ENCODE measurements at places on chromosomes 5 and 9. TPM values are rescaled to one million over a fixed set of nuclear protein-coding genes. Genes with fewer than 3 reads are reported as not detected.

The PCDHGC5 gene
- 0.89 TPM for total RNA-seq

The DOCK8 gene
- 13.5 TPM for total RNA-seq

The RORB gene
- total RNA-seq = 0.66 TPM

The ADRB2 gene
- total RNA-seq = 3.1 TPM

The TAF11L13 gene
- total RNA-seq = not detected

DNA sequence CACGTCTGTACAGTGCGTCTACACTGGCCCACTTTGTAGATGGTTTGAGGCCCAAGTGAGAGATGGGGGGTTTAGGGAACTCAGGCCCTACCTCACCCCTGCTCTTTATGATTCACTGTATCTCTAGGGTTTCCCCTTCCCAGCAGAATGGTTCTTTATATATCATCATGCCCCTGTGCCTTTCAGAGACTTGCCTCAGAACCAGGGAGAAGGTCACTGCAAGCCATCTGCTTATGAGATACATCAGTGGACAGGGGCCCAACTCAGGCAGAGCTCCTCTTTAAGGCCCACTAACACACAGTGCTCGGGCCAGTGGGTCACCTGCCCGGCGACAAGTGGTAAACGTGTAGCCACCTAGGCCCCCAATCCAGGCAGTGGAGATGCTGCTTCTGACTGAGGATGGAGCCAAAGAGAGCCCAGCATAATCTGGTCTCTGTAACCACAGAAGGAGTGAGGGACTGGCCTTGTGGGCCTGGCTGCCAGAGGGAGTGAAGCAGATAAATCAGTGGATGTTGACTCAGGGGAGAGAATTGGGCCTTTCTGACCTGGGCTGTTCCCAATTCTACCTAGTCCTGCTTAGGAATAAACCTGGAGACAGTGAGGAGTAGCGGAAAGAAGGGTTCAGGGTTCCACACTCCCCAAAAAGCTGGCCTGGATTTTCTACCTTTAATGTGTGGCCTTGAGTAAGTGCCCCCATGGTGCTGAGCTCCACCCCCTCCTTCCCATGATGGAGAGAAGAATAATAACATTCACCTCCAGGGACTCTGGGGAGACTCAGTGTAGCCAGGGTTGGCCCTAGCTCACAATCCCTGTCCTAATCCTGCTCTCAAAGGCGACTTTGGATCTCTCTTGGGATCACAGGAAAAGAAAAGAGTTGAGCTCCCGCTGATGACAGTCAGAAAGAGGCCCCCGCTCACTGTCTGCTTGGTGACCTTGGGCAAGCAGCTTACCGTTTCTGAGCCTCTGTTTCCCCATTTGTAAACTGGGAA is 2.8 kb upstream of the DUSP1 start:
- DNase-seq = no peak

DNA sequence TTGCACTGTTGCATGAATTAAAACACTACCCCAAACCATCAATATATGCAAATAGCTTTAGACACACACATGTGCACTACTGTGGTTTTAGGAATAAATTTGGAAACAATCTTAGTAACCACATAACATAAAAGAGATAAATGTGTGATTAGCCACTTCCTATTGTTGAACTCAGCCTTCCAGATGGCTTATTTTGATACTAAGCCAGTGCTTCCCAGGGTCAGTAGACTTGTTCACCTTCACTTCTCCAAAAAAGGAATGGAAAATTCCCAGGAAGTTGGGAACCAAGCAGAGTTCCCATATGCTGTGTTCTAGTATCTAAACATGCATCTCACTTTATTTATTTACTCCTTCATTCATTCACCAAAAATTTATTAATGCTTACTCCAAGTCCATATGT is 47.8 kb downstream of the SVEP1 start:
- no peak for DNase-seq

DNA sequence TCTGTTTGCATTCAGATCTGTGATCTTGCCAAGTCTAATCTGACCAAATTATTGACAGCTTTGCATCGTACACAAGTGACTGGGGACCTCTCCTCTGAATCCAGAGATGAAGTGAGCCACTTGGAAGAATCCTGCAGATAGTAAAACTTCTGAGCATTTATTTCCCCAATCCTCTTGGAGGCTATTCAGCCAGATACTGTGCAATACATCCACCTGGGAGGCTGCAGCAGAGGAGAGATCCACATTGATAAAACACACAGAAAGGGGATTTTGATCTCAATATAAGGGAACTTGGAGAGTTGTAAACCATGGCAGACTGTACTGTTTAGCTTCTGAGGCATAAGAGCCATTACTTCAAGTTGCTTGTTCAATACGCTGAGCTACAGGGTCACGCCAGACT is 654.6 kb downstream of the MTRR start:
- DNase-seq = no peak

- DNase-seq = no peak
These were observed 22.9 kb downstream of the KIF2A start for GRCh38 chr5:62328772-62329491.

GRCh38 chr5:157516626-157517325 is 56.8 kb downstream of the NIPAL4 start:
- DNase-seq = no peak

DNA sequence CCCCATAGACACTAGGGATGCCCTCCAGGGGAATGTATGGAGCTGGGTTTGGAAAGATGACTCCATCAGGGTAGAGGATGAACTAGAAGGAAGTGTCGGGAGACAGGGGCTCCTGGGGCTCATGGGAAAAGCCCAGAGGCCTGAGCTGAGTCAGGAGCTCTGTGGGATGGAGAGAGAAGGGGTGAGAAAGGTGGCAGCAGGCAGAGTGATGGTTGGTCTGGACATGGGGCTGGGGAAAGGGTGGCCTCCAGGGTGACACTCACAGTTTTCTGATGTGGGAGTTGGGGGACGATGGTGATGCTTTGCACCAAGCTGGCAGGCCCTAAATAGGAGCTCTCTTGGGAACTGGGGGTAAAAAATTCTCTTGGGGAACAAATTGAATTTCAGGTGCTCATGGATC is 213.5 kb upstream of the MVB12B start:
- no peak for DNase-seq

DNA sequence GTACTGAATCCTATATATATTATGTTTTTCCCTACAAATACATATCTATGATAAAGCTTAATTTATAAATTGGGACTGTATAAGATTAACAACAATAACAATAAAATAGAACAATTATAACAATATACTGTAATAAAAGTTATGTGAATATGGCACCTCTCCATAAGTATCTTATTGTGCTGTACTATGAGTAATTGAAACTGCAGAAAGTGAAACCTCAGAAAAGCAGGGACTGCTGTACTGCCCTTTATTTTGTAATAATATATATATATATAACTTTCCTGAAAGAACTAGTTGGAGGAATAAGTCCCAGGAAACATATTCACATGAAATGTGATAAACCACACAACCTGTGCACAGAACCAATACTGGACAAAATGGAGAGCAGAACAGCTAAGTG is 77.3 kb downstream of the PAM start:
- DNase-seq = no peak

- DNase-seq = no peak
These were observed 359.5 kb upstream of the ADAMTS16 start for GRCh38 chr5:4780633-4781032.
